ENCODE measurements at places on chromosomes 4 and X.

- H3K36me3 ChIP-seq, result no peaks in the 10 kb centered on the region
- no peak overlapping the region for H3K4me3 ChIP-seq
- H3K27ac ChIP-seq, result no peak overlapping the region
- no peaks in the 10 kb centered on the region for H3K4me1 ChIP-seq
- no peaks in the 10 kb centered on the region for H3K27me3 ChIP-seq
- peak; percentile 10 for DNase-seq
Measured at GRCh38 chr4:124745985-124746801, 33.7 kb upstream of the ANKRD50 start.

DNA sequence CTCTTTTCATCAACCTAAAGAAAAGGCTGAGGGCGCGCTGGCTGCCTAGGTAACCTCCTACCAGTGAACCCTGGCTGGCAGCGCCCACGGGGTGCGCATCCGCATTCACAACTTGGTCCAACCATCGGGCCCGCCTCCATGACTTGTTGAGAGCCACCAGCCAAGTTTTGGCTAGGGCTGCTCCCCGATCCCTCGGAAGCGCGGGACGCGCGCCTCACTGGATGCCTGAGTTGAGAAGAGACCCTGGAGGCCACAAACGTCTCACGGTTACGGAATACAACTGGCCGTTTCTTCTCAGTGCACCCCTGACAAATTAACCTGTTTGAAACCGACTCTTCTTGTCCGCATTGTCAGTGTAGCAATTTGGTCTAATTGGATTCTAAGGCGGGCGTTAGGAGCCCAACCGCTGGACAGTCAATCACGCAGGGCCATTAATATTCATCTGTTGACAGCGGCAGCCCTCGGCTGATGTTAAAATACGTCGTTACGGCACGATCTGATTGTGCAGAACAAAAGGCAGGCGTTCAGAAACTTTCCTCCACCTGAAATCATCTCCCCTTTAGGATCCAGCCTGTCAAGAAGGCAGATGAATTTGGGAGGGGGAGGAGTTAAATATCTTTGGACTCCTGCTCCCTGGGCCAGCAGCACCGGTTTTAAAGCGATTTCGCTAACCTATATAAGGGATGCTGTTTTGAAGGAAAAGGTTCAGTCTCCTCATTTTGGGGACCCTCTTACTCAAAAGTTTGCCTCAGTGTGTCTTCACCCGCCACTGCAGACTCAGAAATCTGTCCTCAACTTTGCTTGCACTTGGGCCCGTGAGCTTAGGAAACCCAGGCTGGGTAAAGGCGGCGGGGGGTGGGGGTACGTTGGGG is 1.2 kb downstream of the GPC3 start:
- H3K4me3 ChIP-seq, result no peak overlapping the region
- peaks cover 12% of the 10 kb centered on the region for H3K4me1 ChIP-seq
- peaks cover 25% of the 10 kb centered on the region for H3K27me3 ChIP-seq
- no peak for DNase-seq
- H3K27ac ChIP-seq, result no peak overlapping the region

- no peaks in the 10 kb centered on the region for H3K27me3 ChIP-seq
- DNase-seq, result no peak
- H3K4me1 ChIP-seq, result peaks cover 15% of the 10 kb centered on the region
Measured at GRCh38 chr4:726838-727237, 21.2 kb downstream of the PCGF3 start.

DNA sequence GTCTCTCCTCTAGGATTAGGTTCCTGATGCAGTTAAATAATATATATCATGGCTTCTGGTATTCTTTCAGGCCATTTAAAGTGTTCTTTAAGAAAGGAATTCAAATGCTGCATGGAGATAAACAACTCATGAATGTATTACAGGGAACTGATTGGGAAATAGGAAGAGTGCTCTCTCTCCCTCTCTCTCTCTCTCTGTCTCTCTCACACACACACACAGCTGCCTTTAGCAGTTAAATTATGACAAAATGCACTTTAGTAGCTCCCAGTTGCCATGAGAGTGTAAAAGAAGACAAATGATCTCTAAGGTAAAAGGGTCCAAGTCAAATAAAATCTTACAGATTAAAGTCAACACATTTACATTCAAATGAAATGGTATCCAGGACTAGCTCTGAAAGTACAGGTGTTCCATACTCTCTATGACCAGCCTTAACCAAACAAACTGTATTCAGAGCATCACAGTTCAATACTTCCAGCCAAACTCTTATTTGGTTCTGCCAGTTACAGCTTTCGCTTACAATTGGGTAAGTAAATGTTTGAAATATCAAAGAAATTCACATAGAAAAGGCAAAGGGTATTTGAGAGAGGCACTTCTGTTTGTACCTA is 94.7 kb upstream of the CXXC4 start:
- H3K27ac ChIP-seq, result no peak overlapping the region
- no peaks in the 10 kb centered on the region for H3K4me1 ChIP-seq
- DNase-seq, result peak; percentile 73

DNA sequence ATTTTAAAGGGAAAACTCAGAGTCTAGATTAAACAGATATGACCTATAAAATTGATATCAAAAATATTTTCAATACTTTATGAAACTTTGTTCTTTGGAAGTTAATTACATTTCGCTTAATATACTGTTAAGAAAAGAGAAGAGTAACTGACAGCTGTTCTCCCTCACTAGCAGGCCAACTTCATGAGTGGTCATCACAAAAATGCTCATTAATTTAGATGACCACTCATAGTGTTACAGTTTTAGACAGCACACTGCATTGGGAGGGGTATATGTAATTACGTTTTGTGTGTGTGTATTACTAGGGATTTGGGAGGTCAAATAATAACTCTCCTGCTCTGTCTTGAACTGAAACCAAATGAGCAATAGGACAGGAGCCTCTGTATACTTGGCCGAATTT is 80.2 kb upstream of the EDNRA start:
- no peak for DNase-seq
- H3K27ac ChIP-seq, result no peak overlapping the region
- H3K27me3 ChIP-seq, result no peaks in the 10 kb centered on the region

DNA sequence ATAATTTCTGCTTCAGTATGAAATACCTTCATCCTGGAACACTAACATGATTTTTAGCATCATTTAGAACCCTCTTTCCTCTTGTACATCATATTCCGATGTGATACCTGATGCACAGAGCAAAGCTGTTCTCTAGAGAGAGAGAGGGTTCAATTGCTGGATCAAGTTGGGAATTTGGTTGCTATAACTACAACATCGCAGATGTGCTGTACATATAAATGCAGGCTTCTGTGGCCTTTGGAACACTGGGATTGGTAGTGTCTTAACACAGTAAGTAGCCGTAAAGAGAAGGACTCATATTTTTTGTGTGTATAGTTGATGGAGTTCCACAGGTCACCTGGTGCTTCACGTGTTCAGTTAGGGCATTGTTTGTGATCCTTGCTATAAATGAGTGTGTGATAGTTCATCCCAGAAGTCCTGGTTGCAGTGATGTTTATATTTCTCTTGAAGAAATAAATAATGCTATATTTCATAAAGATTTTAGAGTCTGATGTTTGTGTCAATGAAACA is 119.2 kb downstream of the RAPGEF2 start:
- H3K27me3 ChIP-seq, result no peaks in the 10 kb centered on the region
- H3K27ac ChIP-seq, result no peak overlapping the region
- no peaks in the 10 kb centered on the region for H3K36me3 ChIP-seq
- no peaks in the 10 kb centered on the region for H3K4me1 ChIP-seq
- no peak for DNase-seq
- no peak overlapping the region for H3K4me3 ChIP-seq

DNA sequence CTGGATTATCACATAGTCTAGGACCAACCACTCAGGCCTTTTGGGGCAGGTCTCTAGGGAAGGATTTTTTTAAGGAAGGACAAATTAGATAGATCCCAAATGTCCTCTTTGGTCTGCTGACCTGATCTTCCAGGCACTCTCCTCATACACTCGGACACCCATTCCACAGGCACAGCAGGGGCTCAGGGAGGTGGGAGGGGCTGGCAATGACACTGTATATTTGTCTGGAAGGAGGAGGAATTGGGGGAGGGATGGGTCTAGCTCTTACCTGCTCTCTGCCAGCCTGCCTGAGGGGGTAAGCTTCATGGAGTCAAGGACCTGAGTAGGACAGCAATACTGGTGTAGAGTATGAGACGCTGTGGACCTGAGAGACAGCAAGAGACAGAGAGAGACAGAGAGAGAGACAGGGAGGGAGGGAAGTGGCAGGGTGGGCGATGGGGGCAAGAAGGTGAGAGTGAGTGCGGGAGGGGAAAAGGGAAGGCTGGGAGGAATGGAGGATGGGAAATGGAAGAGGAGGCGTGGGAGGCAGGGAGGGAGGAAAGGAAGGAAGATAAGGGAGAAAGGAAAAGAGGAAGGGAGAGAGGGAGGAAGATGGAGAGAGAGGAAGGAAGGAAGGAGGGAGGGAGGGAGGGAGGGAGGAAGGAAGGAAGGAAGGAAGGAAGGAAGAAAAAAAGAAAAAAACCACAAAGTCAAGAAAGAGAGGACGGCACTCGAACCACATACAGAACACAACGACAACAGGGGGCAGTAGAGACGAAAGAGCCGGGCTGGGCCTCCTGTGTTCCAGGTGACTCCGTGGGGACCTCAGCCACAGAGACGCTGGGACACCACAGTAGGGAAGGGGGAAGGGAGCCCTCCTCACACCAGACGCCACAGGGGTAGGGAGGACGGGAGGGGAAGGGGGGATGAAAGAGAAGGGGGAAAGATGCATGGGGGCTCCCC is 1.8 kb downstream of the IQSEC2 start:
- peak overlapping the region; percentile 36 for H3K4me3 ChIP-seq
- no peak overlapping the region for H3K27ac ChIP-seq
- no peaks in the 10 kb centered on the region for H3K36me3 ChIP-seq

DNA sequence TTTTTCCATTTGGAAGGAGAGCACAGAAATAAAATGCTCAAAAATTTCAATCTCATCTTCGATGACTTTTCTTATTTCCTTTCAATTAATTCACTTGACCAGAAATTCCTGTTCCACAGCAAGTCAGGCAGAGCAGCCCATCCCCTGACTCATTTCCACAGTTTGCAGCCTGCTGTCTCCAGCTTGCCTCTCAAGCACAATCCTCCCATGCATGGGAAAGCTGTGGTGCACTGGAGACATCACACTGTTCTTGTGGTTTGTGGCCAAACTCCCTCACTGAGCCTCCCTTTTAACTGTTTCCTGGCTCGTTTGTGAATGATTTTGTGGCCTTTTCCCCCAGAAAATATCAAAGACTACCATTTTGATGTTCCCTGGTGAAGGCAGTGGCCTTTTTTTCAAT is 114.0 kb upstream of the ENPEP start:
- H3K4me3 ChIP-seq, result no peak overlapping the region
- no peaks in the 10 kb centered on the region for H3K27me3 ChIP-seq
- DNase-seq, result peak; percentile 88
- H3K36me3 ChIP-seq, result no peaks in the 10 kb centered on the region

- no peaks in the 10 kb centered on the region for H3K36me3 ChIP-seq
- H3K4me1 ChIP-seq, result peaks cover 3% of the 10 kb centered on the region
- H3K27me3 ChIP-seq, result peaks cover 32% of the 10 kb centered on the region
- H3K4me3 ChIP-seq, result no peak overlapping the region
- H3K27ac ChIP-seq, result no peak overlapping the region
Measured at GRCh38 chr4:82038936-82039335, 334.9 kb downstream of the HNRNPD start.

GRCh38 chr4:166518315-166518714 is 645.3 kb downstream of the TLL1 start:
- DNase-seq, result no peak
- no peaks in the 10 kb centered on the region for H3K36me3 ChIP-seq
- H3K4me1 ChIP-seq, result no peaks in the 10 kb centered on the region

DNA sequence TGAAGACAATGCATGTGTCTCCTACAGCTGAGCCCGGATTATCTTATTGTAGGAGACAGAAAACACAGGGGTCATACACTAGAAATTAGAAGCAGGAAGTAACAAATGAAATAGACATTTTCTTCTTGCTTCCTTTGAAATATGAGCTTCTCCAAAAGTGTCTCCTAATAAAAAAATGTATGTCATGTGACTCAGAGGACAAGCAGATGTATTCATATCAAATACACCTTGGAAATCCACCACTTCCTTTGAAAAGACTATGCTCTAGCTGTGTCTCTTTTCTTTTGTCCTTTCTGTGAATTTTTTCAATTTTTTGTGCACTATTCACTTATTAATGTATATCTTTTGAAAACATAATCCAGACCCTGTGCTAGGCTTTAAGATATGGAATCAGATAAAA is 1906.2 kb downstream of the C4orf33 start:
- no peaks in the 10 kb centered on the region for H3K4me1 ChIP-seq
- no peaks in the 10 kb centered on the region for H3K27me3 ChIP-seq
- H3K27ac ChIP-seq, result no peak overlapping the region
- H3K36me3 ChIP-seq, result no peaks in the 10 kb centered on the region
